ENCODE measurements at places on chromosomes 16 and 17.

GRCh38 chr17:38466346-38467315, 38.4 kb downstream of the ARHGAP23 start:
- no peak for DNase-seq

- no peak for DNase-seq
Observed at GRCh38 chr17:28536532-28537218, 15.7 kb downstream of the UNC119 start.

GRCh38 chr16:77856438-77857160, 68.2 kb downstream of the VAT1L start:
- no peak for DNase-seq

DNA sequence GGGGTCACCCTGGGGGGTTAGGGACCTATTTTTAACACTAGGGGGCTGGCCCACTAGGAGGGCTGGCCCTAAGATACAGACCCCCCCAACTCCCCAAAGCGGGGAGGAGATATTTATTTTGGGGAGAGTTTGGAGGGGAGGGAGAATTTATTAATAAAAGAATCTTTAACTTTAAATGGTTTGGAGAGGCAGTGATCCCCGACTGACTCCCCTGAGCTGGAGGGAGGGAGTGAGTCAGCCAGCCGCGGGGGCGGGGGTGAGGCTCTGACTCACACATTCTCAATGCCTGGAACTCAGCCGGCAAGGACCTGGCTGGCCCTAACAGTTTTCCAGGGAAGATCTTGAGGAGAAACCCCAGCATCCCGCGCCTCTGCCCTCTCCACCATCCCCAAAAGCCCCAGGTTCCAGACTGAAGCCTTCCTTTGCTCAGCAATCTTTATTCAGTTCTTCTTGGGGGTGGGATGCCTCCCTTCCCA, 1.5 kb downstream of the HCFC1R1 start:
- peak; percentile 28 for DNase-seq

DNA sequence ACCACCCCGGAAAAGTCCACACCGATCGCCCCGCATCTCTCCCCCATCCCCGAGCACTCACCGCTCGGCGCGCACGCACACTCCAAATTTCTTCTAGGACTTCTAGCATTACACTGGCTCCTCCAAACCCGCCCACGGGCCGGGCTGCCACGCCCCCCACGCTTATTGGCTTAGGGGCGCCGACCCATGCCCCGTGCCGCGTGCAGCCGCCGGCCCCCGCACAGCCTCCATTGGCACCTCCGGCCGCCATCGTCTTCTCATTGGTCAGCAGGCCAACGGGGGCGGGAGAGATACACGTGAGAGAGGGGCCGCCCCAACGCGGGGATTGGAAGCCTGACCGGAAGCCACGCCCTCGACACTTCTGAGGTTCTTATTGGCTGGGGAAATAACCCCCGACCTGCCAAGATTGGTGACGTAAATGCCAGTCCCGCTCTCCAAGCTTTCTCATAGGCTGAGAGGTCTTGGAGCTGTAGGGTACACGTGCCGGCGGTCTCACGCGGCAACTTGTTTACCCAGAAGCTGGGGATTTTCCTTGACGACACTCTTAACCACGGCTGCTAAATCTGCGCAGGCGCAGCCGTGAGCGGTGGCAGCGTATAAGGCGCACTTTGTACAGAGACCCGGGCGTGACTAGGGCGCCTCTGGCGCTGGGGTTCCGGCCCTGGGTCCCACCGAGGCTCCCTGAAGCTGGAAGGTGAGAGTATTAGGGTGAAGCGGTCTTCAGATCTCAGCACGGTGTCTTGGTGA, 4.2 kb upstream of the PER1 start:
- peak; percentile 93 for DNase-seq

- DNase-seq, result no peak
Observed at GRCh38 chr16:50688867-50689266, 4.5 kb upstream of the NOD2 start.

GRCh38 chr17:82492643-82493225, 26.8 kb upstream of the FOXK2 start:
- DNase-seq, result no peak

GRCh38 chr17:71935341-71935740, 185.5 kb upstream of the SOX9 start:
- DNase-seq, result no peak

DNA sequence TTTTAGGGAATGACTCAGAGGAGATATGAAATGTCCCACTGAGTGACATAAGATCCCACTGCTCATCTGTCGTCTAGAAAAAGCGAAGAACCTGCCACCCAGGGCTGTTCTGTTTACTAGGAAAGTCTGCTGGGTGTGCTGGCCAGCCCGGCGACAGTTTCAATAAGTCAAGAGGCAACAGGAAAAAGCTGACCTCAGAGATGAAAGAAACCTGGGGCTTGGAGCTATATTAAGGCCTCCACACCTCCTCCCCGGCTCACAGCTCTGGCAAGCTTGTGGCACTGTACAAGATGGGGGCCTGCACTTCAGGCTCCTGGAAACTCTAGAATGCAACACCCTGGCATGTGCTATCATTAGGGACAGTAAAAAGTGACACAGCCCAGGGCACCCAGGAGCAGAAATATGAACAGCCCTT, 10.6 kb downstream of the ZFHX3 start:
- no peak for DNase-seq
